ENCODE measurements at places on chromosomes 3 and 15.

DNA sequence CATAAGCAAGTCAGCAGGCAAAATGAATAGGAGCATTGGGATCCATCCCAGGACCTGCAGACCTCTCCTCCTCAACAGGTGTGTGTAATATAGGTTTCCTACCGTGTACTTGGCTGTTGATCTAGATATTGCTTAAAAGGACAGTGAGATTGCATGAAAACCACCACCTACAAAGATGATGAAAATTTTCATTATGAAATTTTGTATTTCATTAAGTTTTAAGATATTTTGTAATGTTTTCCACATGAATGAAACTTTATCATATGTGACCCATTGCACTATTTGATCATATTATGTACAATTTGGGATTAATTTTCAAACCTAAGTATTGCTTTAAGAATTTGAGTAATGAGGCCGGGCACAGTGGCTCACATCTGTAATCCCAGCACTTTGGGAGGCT, 94.3 kb upstream of the TRPM1 start:
- no peaks in the 10 kb centered on the region for H3K4me1 ChIP-seq
- no peak overlapping the region for H3K4me3 ChIP-seq
- H3K36me3 ChIP-seq, result no peaks in the 10 kb centered on the region
- H3K27ac ChIP-seq, result no peak overlapping the region

DNA sequence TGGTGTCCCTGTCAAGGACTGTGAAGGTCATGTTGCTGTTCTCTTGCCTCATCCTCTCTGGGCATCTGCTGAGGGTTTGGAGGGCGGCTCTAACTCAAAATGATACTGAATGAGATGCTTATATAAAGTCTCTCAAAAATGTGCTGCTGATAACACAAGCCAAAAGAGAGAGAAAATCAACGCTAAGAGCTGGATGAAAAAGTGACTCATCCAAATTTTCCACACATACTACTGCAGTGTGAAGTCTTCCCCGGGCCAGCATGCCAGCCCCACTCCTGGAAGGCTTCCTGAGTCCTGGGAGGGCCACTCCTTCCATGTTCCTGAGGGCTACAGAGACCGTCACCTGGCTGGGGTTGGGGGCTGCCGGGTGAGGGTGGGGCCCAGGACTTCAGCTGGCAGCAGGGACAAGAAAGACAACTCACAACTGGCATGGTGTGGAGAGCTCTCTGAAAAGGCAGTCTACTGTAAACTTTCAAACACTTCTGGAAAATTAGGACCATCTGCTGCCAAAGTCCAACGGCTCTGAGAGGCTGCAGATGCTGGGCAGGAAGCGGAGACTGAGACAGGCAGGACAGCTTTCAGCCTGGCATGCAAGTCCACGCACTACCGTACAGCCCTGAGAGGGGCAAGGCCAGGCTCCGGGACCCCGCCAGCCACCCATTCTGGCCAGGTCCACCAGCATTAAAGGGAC, 200.3 kb downstream of the ADAMTS17 start:
- no peaks in the 10 kb centered on the region for H3K27me3 ChIP-seq
- peaks cover 10% of the 10 kb centered on the region for H3K4me1 ChIP-seq
- DNase-seq, result no peak
- H3K36me3 ChIP-seq, result no peaks in the 10 kb centered on the region

GRCh38 chr3:168467115-168467714, 371.5 kb upstream of the GOLIM4 start:
- no peak overlapping the region for H3K4me3 ChIP-seq
- H3K36me3 ChIP-seq, result no peaks in the 10 kb centered on the region
- no peak overlapping the region for H3K27ac ChIP-seq
- no peaks in the 10 kb centered on the region for H3K27me3 ChIP-seq
- no peak for DNase-seq

DNA sequence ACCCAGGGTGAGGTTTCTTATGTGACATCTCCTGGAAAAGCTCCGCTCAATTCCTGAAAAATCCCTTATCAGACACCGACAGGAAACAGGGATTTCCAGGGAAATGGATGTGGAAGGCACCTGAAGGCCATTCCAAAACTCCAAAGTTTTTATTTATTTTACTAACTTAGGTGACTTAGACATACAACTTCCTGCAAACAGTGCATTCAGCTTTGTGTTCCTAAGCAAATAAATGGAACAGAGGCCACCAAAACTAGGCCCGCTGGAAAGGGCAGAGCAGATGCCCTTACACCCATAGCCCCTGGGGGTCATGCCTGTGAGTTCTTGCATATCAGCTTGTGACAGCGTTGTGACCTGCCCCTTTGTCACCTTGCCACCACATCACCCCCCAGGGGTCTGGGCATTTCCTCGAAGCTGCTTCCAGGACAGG, 239.4 kb downstream of the XXYLT1 start:
- H3K27ac ChIP-seq, result peak overlapping the region; percentile 64
- DNase-seq, result no peak
- no peaks in the 10 kb centered on the region for H3K36me3 ChIP-seq
- peaks cover 22% of the 10 kb centered on the region for H3K4me1 ChIP-seq
- peaks cover 3% of the 10 kb centered on the region for H3K27me3 ChIP-seq

DNA sequence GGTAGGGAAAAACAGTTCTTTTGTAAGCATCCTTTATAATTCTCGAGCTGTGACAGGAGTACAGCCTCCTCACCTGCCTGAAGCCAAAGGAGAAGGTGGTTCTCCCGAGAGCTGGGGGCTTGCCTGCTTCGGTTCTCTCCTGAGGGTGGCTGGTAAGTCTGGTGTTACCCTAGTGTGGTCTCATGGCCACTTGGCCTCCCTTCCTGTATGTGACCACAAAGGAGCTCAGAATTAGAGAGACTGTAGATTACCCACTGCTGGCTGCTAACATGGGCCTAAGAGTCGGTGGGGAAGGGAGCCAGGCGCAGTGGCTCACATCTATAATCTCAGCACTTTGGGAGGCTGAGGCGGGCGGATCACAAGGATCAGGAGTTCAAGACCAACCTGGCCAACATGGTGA, 12.6 kb downstream of the PDHB start:
- peaks cover 8% of the 10 kb centered on the region for H3K4me1 ChIP-seq
- H3K4me3 ChIP-seq, result no peak overlapping the region
- H3K27me3 ChIP-seq, result no peaks in the 10 kb centered on the region
- no peak overlapping the region for H3K27ac ChIP-seq

GRCh38 chr3:182519569-182519968, 273.7 kb upstream of the ATP11B start:
- H3K27ac ChIP-seq, result no peak overlapping the region
- no peaks in the 10 kb centered on the region for H3K36me3 ChIP-seq
- no peak overlapping the region for H3K4me3 ChIP-seq
- no peaks in the 10 kb centered on the region for H3K27me3 ChIP-seq
- H3K4me1 ChIP-seq, result no peaks in the 10 kb centered on the region

DNA sequence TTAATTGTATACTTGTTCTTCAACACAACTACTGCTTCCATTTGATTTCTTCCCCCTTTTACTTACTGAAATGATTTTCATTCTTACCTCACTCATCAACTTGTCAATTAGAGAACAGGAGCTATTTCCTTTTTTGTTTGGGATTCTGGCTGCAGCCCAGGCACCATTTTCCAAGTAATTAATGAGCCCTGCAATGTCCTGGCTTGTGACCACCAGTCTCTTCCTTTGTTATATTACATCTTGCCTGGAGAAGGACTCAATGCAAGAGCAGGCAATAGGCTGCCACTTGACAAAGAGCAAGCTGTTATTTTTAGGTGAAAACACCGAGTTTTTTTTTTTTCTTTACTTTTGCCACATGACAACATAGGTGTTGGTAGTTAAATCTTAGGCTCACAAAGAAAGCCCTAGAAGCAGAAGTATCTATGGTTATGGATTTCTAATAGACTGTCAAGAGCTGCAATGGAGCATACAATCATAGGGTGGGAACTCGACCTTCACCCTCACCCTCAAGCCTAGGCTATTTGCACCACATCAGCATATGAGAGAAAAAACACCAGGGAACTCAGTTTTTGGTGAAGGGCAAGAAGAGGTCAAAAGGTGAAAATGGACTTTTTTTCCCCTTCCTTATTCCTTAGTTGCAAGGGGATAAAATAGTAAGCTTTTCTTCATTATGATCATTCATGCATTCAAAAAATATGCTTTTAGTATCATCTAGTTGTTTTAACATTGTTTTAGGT, 114.9 kb downstream of the TNIK start:
- no peaks in the 10 kb centered on the region for H3K27me3 ChIP-seq
- H3K4me3 ChIP-seq, result no peak overlapping the region
- DNase-seq, result no peak
- H3K36me3 ChIP-seq, result no peaks in the 10 kb centered on the region
- H3K27ac ChIP-seq, result no peak overlapping the region

DNA sequence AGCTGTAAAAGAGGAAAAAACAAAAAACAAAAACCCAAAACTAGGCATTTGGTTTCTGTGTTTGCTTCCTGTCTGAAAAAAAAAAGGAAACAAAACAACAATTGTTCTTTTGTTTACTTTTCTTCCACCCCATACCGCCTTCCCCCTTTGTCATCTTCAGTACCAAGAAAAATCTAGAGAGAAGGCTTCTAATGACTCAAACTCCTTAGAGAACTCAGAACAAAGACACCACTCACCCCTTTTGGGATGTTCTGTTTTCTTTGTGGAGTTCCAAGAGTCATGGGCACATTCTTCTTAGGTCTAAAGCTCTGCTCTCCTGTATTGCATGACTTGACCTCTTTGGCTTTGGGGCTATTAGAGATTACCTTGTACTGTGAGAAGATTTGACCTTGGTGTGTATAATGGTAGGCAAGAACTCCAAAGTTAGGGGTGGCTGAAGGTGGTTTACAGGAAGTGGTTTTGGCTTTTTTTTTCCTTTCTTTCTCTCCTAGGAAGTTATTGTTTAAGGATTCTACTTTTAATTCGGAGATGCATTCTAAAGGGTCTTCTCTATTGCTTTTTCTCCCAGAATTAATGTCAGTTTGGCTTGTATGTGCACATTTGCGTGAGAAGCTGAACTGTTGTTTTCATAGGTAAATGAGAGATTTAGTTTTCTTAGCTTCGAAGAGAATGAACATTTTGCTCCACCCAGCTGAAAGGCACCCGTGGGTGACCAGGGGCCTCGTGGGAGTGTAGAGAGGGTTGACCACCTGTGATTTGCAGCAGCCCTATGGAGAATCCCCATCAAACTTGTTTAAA, 39.5 kb upstream of the ZBTB20 start:
- DNase-seq, result no peak
- no peak overlapping the region for H3K4me3 ChIP-seq
- no peaks in the 10 kb centered on the region for H3K4me1 ChIP-seq
- H3K27ac ChIP-seq, result no peak overlapping the region
- no peaks in the 10 kb centered on the region for H3K36me3 ChIP-seq

- no peak for DNase-seq
- H3K4me1 ChIP-seq, result no peaks in the 10 kb centered on the region
- no peak overlapping the region for H3K4me3 ChIP-seq
- no peaks in the 10 kb centered on the region for H3K27me3 ChIP-seq
- H3K36me3 ChIP-seq, result no peaks in the 10 kb centered on the region
- no peak overlapping the region for H3K27ac ChIP-seq
These were observed 558.5 kb downstream of the MECOM start for GRCh38 chr3:169104972-169105371.

- H3K27me3 ChIP-seq, result no peaks in the 10 kb centered on the region
- H3K27ac ChIP-seq, result no peak overlapping the region
- H3K4me1 ChIP-seq, result no peaks in the 10 kb centered on the region
- no peak overlapping the region for H3K4me3 ChIP-seq
- DNase-seq, result no peak
- H3K36me3 ChIP-seq, result no peaks in the 10 kb centered on the region
These were observed 208.3 kb upstream of the PLSCR5 start for GRCh38 chr3:146813496-146813895.

DNA sequence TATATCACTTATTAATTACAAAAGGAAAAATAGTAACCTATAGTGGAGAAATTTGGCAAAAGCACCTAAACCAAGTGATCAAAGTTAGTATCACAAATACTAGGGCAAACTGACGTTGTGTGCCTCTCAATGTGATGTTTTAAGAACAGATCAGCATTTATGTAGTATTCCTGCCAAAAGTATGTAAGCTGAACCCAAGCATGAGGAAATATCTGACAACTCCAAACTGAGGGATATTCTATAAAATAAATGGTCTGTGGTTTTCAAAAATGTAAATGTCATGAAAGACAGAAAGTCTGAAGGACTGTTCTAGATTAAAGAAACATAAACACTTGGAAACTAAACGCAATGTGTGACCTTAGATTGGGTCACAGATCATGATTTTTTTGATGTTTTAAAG, 34.3 kb upstream of the PIK3CA start:
- no peak overlapping the region for H3K27ac ChIP-seq
- no peaks in the 10 kb centered on the region for H3K36me3 ChIP-seq
- no peak overlapping the region for H3K4me3 ChIP-seq
- H3K4me1 ChIP-seq, result no peaks in the 10 kb centered on the region
- DNase-seq, result no peak
- no peaks in the 10 kb centered on the region for H3K27me3 ChIP-seq

DNA sequence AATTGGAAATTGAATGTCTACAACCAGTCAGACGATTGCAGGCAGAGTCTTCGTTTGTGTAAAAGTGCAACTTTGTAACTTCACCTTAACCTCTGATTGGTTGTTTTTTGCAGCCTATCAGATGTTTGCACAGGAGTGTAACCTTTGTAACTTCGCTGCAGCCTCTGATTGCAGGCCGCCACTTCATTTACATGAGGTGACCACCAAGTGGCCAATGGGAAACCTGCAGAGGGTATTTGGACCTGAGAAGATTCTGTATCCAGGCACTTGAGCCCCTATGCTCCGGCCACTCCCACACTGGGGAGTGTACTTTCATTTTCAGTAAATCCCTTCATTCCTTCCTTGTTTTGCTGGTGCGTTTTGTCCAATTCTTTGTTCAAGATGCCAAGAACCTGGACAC, 68.1 kb upstream of the PFN2 start:
- no peak overlapping the region for H3K4me3 ChIP-seq
- H3K36me3 ChIP-seq, result no peaks in the 10 kb centered on the region
- no peak for DNase-seq
- H3K27ac ChIP-seq, result no peak overlapping the region
- H3K27me3 ChIP-seq, result no peaks in the 10 kb centered on the region

DNA sequence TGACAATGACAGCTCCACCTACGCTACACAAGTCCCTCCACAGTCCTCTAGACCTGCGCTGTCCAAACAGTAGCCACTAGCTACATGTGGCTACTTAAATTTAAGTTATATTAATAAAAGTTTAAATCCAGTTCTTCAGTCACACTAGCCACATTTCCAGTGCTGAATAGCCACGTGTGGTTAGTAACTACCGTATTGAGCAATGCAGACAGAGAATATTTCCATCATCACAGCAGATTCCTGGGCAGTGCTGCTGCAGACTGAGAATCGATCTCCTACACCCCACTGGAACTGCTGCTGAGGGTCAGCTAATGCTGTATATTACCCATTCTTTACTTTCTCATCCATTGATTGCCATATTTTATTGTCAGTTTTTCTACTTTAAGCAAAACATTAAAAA, 40.9 kb downstream of the HDC start:
- no peak for DNase-seq
- no peaks in the 10 kb centered on the region for H3K27me3 ChIP-seq
- no peak overlapping the region for H3K4me3 ChIP-seq
- no peak overlapping the region for H3K27ac ChIP-seq

GRCh38 chr3:83218383-83219200, 1457.1 kb upstream of the GBE1 start:
- H3K27me3 ChIP-seq, result no peaks in the 10 kb centered on the region
- no peak for DNase-seq

GRCh38 chr3:189967254-189967865, 153.3 kb downstream of the P3H2 start:
- no peak for DNase-seq
- no peak overlapping the region for H3K4me3 ChIP-seq
- H3K36me3 ChIP-seq, result peaks cover 3% of the 10 kb centered on the region
